ENCODE measurements at places on chromosomes 11 and 22. TPM values are rescaled to one million over a fixed set of nuclear protein-coding genes. Genes with fewer than 3 reads are reported as not detected.

CDC42EP2 gene
- 7.1 TPM for total RNA-seq

CCDC188 gene
- total RNA-seq: not detected

KCNK4 gene
- not detected for total RNA-seq

SERPING1 gene
- 97.3 TPM for total RNA-seq

CAT gene
- 91.4 TPM for total RNA-seq

LMO1 gene
- total RNA-seq: 3.2 TPM

GGTLC3 gene
- not detected for total RNA-seq

SNU13 gene
- 187 TPM for total RNA-seq

- DNase-seq: no peak
Measured at GRCh38 chr11:76153571-76153923, 52.8 kb downstream of the WNT11 start.

DNA sequence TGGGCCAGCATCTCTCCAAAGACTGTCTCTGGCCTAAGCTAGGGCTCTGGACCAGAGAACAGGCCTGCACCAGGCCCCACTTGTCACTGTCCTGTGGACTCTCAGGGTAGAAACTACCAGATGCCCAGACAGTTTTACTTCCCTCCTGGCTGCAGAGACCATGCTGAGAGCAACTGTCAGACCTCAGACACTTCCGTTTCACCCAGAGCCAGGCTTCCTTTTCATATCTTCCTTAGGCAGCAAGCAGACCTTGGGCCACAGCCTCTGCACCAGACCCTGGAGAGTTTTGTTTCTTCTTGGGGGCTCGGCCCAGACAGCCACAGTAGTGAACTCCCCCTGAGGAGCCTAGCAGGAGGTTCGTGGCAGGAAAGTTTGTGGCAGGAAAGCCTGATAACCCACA is 12.1 kb upstream of the FCHSD2 start:
- DNase-seq: no peak

GRCh38 chr22:40055143-40055883 is 60.6 kb downstream of the FAM83F start:
- DNase-seq: no peak

DNA sequence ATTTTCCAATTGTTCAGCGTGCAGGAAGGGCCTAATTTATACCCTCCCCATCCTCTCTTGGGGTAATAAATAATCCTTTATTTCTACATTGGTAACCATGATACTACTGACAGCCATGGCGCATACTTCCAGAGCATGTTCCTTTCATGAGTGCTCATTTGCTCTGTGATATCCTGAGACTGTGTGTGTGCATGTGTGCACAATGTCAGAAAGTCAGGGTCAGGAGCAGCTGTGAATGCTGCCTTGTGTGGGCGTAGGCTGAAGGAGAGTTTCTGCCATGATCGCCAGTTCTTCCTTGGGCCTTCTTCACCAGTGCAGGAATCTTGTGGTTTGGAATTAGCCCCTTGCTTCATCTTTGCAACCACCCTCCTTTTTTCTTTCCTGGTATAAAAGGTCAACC is 10.2 kb downstream of the TUBA8 start:
- DNase-seq: no peak

- DNase-seq: no peak
Measured at GRCh38 chr11:126409620-126409985, 54.1 kb downstream of the ST3GAL4 start.

DNA sequence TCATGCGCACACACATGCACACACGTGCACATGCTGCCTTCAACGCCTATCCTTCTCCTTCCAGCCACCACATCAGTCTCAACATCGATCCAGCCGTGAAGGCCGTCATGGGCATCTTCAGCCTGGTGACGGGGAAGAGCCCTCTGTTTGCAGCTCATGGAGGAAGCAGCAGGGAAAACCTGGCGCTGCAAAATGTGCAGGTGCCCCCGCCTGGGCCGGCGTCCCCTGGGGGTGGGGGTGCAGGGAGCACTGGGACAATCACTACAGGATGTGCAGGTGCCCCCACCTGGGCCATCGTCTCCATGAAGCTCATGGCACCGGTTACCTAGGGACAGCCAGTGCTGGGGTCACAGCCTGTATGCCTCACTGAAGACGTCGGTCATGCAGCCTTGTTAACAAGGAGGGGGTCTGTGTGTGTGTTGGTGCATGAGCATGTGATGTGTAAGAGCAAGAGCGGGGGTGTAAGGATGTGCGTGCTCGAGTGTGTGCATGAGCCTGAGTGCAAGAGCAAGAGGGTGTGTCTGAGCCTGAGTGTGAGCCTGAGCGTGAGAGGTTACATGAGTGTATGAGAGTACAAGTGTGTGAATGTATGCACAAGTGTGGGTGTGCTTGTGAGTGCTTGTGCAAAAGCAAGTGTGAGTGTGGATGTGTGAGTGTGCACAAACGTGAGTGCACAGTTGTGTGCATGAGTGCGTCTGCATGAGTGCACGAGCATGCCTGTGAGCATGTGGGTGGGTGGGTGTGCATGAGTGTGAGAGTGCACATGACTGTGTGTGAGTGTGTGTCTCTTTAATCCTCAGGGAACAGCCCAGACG is 31.5 kb downstream of the NADSYN1 start:
- no peak for DNase-seq

GRCh38 chr22:47512617-47513016 is 750.2 kb downstream of the TBC1D22A start:
- no peak for DNase-seq

DNA sequence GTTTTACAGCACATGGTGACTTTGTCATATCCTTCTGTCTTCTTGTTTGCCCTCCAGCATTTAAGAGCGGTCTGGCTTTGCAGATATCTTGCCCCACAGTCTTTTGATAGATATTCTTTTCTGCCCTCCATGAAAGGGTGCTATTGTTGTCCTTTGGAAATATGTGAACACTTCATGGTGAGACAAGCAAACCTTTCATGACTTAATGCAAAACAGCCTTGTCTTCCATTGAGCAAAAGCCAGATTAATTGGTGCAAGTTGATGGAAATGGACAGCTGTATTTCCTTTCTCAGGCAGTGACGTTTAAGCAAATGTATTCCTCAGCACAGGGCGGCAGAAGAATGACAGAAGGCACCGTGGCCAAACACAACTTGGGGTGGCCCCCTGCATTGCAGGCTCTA is 4.4 kb downstream of the DCPS start:
- no peak for DNase-seq

- DNase-seq: no peak
Measured at GRCh38 chr11:7892059-7892699, 38.9 kb downstream of the OR10A6 start.

DNA sequence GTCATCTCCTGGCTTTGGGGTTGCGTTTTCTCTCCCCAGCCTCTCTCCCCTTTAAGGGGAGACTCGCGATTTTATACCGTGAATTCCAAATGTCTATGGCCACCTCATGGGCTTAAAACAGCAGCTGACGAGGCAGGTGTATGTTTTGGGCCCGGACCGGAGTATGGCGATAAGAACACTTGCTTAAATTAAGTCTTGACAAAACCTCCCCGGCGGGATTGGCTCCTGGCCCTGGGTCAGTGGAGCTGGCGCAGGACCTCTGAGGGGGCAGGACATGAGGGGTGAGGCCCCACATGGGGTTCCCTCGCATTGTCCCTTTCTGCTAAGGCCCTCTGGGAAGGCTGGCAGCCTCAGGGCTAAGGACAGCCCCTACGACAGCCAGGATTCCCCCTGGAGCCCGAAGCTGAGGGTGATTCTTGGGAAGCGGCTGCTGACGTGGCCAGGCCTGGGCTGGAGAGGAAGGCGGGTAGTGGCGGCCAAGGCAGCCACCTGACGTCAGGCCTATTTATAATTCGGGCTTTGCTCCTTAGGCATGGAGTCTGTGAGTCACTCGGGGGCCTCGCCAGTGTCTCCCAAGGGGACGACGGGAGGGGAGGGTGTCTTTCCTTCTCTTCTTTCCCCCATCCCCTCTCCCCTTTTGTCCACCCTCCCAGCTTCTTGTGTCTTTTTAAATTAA is 12.7 kb downstream of the MYO18B start:
- peak; percentile 88 for DNase-seq

- no peak for DNase-seq
Measured at GRCh38 chr11:119903389-119903788, 174.4 kb upstream of the NECTIN1 start.

DNA sequence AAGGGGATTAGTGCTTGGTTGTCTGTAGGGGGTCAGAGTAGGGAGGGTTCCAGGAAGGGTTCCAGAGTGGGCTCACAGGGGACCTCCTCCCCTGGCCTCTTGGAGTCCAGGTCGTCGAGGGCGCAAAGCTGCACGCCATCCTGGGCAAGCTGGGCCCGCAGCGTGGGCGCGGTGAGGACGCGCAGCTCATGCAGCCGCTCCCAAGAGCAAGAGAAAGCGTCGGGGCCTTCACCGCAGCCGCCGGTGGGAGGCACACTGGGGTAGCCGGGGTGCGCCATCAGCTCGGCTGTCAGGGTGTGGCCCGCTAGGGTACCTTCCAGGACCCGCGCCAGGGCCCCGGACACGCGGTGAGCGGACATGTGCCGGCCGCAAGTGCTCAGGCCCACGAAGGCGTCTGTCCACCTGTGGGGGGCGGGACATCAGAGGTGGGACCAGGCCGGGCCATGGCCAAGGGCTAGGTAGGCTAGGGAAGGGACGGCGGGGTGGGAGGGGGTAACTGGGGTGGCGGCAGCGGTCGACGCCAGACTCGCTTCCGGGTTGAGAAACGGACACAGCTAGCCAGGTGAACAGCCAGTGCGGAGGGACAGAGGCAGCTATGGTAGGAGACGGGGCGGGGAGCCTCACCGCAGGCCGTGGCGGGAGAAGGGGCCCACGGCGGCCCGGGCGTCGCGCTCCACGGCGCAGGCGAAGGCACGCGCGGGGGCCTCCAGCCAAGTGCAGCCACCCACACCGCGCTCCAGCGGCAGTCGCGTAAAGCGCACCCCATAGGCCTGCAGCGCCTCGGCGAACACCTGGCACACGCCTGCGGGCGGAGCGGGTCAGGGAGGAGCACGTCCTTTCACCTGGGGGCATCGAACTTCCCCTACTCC is 1.2 kb downstream of the YDJC start:
- peak; percentile 64 for DNase-seq

GRCh38 chr11:65215441-65216076 is 33.8 kb downstream of the CAPN1 start:
- DNase-seq: no peak

- DNase-seq: peak; percentile 50
Measured at GRCh38 chr11:19242179-19242932, 1.6 kb upstream of the E2F8 start.

- DNase-seq: no peak
Measured at GRCh38 chr11:45930031-45930794, 7.8 kb downstream of the LARGE2 start.

- no peak for DNase-seq
Measured at GRCh38 chr11:69928975-69929374, 109.8 kb upstream of the FGF3 start.

DNA sequence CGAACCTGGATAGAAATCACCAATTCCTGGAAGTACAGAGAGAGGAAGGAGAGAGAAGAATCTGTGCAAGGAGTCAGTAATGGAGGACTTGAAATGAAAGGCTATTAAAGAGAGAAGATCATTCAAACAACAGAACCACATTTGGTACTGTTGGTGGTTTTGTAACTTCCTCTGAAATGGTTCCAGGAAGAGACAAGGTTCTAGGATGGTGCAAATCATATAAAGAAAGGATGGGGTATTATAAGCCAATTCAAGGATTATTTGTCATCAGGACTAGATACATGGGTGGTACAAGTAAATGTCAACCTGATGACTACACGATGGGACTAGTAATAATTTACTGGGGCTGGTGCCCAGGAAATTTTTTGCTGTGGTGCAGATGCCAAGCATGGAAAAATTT is 28.9 kb upstream of the TMA7B start:
- no peak for DNase-seq

DNA sequence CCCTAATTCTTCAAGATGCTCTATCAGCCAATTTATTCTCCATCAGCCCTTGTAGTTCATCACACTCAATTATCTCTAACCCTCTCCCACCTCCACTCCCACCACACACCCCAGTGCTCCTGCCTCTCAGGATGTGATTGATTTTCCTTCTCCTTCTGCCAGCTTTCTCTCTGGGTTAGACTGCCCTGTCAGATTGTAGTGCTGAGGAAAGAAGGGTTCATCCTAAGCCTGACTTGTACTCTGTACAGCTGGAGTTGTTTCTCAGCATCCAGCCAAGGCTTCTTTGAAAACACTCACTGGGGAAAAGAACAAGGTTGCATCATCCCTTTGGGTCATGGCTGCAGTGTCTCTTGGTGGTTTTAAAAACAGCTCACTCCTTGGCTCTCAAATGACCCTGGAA is 61.2 kb downstream of the CECR2 start:
- no peak for DNase-seq

- no peak for DNase-seq
Measured at GRCh38 chr22:20777420-20778177, 3.7 kb downstream of the SERPIND1 start.

- no peak for DNase-seq
Measured at GRCh38 chr11:36684840-36685801, 87.1 kb upstream of the RAG2 start.

DNA sequence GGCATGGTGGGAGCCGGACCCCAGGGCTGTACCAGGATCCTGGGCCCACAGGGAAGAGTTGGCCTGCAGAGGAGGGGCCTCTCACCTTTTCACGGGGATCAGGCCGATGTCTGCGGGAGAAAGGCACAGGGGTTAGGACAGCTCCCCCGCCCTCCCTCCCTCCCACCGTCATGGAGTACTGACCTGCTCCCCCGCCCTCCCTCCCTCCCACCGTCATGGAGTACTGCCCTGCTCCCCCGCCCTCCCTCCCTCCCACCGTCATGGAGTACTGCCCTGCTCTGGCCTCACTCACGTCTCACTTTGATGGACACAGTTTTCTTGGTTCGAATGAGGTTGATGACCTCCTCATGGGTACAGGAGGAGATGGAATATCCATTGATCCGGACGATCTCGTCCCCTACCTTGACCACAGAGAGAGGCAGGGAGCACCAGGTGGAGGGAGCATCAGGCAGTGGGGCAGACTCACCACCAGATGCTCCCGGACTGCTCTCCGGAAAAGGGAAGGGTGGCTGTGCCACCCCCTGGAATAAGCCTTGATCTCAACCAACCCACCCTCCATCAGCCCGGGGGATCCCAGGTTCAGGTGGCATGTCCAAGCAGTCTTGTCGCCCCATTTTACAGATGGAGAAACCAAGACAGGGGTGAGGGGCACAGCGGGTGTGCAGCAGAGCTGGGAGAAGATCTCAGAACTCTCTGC is 17.1 kb downstream of the USH1C start:
- DNase-seq: no peak

DNA sequence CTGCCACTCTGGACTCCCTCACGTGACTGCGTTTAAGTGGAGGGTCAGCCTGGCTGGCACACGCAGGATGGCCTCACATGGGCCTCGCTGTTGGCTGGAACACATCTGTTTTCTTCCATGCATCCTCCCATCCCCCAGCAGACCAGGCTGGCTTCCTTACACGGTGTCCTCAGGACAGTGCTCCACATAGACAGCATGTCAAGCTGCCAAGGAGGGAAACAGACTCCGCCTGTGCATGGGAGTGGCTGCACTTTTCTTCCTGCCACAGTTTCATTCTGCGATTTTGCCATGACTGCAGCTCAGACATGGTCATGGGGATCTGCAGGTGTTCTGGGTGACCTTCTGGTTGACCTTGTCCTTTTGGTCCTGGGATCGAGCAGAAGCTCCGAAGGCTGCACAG is 344.2 kb downstream of the SHANK2 start:
- no peak for DNase-seq
